ENCODE measurements at places on chromosomes 4 and X. TPM values are rescaled to one million over a fixed set of nuclear protein-coding genes. Genes with fewer than 3 reads are reported as not detected.

MAGEA9B gene
- polyA plus RNA-seq = not detected

LRCH2 gene
- 1.2 TPM for polyA plus RNA-seq

TMEM187 gene
- polyA plus RNA-seq = 3.6 TPM

SLC16A2 gene
- polyA plus RNA-seq = 2.6 TPM

PPP1R2C gene
- polyA plus RNA-seq = not detected

TRAM1L1 gene
- 0.46 TPM for polyA plus RNA-seq

TMEM35A gene
- 1.8 TPM for polyA plus RNA-seq

AP1S2 gene
- 21.0 TPM for polyA plus RNA-seq
